Astrocyte (in vitro differentiated cells and primary cell): ENCODE measurements at places on chromosomes 7 and 10. TPM values are rescaled to one million over a fixed set of nuclear protein-coding genes. Genes with fewer than 3 reads are reported as not detected.

DNA sequence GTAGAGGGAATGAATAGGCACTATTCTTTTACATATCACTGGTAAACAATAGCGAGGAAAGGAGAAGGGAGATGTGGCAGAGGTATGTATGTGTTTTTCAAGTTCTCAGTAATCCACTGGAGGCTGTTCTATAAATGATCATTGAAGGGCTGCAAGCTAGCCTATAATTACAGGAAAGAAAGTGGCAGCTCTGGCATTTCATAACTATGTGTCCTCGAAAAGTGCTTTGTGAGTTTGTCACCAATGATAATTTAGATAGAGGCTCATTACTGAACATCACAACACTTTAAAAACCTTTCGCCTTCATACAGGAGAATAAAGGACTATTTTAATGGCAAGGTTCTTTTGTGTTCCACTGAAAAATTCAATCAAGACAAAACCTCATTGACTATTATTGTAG, 235.1 kb downstream of the FOXP2 start:
- DNase-seq, result no peak

- DNase-seq, result no peak
Measured at GRCh38 chr10:33937036-33937730, 602.7 kb upstream of the NRP1 start.

DNA sequence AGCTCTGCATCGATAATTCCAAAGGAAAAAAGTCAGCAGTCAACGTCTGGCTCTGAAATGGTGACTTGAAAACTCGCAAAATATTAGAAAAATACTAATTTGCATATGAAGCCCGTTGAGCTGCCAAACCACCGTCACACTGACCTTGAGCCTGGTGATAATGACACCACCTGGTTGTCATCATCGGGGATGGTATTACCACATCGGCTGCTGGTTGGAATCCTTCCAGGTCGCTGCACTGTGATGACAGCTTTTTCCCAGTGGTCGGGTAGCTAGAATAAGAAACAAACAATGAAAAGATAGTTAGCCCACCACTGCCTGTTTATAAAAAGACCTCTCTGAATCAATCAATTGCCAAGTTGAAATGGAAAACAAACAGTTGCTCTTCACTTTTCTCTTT, 41.6 kb downstream of the LAMB1 start:
- DNase-seq, result no peak

Gene STEAP1
- 5.0 and 6.2 TPM in 2 replicates for total RNA-seq
